ENCODE measurements at places on chromosomes 7 and 10.

- DNase-seq, result peak; percentile 30
Observed at GRCh38 chr10:65320236-65321026, 1605.4 kb upstream of the LRRTM3 start.

DNA sequence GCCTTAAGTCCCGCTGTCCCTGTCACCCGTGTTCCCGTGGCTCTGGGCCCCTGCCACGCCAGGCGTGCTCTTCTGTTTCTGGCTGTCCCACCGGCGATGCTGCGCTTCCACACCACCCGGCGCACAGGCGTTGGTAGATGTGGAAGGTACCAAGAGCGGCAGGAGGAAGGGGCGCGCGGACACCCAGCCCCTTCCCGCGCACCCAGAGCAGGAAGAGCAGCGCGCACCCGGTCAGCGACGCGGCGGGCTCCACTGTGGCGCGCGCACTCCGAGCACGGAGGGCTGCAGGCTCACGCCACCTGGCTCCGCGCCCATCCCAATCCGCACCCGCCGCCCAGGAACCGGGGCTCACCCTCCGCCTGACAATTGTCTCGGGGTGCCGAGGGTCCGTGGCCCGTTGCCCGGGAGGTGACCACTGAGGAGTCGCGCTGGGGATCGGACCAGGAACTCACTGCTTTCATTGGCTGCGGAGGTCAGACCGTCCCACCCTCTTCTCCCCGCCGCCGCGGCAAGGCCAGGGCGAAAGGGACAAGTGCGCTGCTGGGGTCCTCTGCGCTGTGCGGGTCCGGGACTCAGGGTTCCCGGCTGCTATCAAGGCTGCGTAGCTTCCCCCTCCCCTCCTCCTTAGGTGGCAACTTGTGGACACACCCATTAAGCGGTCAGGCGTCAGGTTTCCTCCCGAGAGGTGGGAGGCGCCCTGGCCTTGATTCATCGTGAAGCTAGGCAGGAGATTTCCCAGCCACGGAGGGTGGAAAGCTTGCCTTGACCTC, 121.6 kb upstream of the ZNF92 start:
- DNase-seq, result peak; percentile 15

DNA sequence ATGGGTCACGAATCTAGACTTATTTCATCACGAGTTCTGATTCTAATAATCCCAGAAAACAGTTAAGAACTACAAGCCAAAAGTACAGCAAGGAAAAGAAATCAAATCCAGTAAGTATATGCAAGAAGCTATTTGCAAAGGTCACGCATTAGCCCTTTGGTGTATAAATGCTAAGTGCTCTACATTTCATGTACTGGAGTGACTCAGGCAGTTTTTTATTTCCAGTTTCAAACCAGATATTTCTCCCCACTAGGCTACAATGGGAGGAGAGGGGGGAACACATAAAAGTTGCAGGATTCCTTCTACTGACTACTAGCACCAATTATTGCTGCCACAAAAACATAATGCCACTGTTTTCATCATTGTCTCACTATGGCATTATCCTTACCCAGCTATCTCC, 148.0 kb downstream of the NRCAM start:
- peak; percentile 59 for DNase-seq

- DNase-seq, result peak; percentile 72
Observed at GRCh38 chr10:6195846-6196245, 6.9 kb upstream of the PFKFB3 start.

DNA sequence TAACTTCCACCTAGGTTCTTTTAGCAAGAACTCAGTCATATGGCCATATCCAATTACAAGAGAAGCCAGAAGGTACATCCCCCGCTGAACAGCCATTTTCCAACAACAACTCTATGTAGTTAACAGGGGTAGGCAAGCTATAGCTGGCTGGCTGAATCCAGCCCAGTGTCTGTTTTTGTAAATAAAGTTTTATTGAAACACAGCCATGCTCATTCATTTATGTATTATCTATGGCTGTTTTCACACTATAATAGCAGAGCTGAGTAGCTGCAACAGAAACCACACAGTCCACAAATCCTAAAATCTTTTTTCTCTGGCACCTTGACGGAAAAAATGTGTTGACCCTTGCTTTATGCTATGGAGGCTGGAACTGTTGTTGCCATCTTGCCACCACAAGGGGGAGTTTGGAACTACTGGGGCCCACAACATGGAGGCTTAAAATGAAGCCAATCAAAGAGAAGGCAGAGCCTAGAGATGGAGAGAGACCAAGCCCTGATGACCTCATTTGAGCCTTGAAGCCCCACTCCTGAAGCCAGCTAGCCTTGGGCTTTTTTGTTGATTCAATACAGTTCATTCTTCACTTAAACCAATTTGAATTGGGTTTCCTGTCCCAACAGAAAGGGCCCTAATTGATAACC, 33.3 kb upstream of the XPNPEP1 start:
- DNase-seq, result no peak

DNA sequence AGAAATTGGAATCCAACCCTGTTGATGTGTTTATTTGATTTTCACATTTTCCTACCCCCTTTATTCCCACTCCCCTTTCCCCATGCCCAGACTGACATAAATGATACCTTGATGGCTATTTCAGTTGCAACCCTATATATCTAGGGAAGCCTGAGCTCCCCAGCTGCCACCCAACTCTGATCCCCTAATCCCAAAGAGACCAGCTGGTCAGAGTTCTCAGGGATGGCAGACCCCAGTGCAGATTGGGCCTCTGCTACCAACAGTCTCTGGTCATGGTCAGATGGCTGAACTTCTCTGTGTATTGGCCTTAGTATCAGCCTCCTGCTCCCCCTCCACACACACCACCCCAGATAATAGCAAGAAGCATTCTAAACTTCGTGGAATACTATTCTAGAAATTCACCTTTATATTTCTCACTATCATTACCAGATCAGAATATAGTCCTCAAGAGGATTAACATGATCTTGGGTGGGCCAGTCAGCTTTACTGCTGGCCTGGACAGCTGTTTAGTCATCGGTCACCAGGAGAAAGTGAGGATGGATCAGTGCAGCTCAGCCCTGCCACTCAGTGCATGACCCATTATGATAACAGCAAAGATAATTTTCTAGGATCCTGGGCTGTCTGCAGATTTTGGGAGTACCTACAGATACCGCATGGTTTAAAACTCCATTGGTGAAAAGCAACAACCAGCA, 24.5 kb upstream of the BTRC start:
- DNase-seq, result no peak

GRCh38 chr7:22351878-22352277, 5.1 kb downstream of the RAPGEF5 start:
- DNase-seq, result peak; percentile 32

- peak; percentile 26 for DNase-seq
Observed at GRCh38 chr7:91263384-91264045, 718 bp upstream of the FZD1 start.

- DNase-seq, result no peak
Observed at GRCh38 chr7:98038731-98039130, 48.7 kb upstream of the OCM2 start.

- DNase-seq, result no peak
Observed at GRCh38 chr7:4265676-4266075, 416.4 kb upstream of the FOXK1 start.

DNA sequence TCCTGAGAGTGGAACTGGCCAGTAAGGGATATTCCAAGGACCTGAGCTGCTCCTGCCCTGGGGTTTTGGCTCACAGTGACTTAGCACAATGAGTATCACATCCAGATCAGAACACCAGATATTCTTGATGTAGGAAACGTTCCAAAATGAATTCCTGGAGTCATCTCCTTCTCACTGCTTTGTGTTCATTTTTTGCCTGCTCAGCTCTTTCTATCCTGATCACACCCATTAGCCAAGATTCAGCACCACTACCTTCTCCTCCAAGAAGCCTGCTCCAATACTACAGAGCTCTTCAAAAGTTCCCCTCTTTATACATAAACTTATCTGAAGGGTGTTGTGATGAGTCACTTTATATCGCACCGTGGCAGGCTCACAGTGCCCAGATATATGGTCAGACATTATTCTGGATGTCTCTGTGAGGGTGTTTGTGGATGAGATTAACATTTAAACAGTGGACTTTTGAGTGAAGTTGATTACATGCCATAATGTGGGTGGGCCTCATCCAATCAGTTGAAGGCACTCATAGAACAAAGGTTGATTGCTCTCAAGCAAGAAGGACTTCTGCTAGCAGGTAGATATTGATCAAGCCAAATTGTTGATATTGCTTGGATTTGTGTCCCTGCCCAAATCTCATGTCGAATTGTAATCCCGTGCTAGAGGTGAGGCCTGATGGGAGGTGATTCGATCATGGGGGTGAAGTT, 1155.2 kb upstream of the AUTS2 start:
- DNase-seq, result no peak

GRCh38 chr10:112244197-112244596, 39.0 kb upstream of the TECTB start:
- DNase-seq, result no peak

DNA sequence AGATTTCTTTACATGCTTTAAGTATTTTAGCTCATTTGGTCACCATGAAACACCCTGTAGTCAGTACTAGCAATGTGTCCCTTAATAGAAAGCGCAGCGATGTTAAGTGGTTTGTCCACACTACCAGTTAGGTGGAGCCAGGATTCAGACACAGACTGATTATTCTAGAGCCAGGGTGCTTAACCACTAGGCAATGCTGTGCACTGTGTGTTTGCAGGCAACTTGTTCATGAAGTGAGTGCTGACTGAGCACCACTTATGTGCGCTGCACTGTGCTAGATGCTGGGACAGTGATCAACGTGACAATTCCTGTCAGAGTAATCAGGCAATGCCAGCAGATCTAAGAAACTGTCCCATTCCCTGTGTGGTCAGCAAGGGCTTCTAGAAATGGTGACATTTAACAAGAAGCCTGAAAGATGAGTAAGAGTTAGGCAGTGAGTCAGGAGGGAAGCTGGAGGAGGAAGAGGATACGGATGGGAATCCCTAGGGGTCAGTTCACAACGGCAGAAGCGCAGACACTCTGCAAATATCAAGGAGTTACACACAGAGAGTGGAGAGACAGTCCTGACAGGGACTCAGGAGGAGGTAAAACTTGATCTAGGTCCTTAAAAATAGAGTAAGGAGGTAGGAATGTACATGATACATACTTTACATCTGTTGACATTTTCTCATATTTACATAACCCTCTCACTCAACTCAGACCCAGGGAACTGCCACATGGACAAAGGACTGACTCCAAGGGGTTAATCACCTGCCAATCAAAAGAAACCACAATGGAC, 69.7 kb upstream of the EGR2 start:
- DNase-seq, result peak; percentile 85

DNA sequence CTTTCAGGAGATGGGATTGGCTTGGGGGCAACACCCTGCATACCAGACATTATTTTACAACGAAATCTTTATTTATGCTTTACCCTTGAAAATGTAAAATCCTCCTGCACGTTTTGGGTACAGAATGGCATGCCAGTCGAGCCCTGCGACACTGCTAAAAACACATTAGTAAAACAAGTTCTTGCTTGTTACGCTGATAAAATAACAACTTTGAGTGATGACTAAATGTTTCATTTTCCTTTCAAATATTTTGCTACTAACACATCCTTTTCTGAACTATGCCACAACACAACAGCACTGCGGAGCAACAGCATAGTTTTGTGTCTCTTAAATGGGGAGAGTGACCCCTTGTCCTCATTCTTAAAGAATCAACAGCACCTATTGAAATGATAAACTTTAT, 76.0 kb upstream of the SEMA3D start:
- no peak for DNase-seq
